ENCODE measurements at places on chromosomes 16 and 17.

DNA sequence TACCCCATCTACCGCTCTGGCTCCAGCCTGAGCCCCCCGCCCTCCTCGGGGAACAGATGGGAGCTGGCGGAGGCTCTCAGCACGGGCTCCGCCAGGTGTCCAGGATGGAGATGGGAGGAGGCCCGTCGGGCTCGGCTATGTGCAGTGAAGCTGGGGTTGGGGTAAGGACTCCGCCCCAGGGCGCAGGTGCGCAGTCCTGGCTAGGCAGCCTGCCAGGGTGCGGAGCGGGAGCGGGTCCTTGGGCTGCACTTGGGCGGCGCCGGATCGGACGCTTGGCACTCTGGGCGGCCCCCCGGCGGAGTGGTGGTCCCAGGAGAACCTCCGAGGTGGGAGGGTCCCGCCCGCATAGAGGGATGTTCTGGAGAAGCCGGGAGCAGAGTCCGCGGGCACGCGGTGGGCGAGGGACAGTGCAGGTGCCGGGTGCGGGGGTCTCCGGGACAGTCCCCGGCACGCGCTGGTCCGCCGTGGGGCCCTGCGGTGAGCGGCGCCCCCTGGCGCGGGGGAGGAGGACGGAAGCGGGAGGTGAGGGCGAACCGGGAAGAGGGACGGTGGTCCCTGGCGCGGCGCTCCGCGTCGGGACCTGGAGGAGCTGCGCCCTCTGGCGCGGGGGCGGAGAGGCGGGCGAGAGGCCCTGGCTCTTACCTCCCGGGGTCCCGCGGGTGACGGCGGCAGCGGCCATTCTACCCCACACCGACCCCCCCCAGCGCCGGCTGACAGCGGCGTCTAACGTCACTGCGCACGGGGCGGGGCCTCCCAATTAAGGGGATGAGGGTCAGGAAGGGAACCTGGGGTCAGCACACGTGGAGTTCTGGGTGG is at the start of gene CAMTA2:
TSS of gene CAMTA2 (minus strand) at position 725 of the 816 bp plus-strand sequence. CDS start 1,453 bp downstream, outside the sequence.
- peak; percentile 84 for DNase-seq

GRCh38 chr16:8127070-8127469 is 463.2 kb downstream of the TMEM114 start:
- no peak for DNase-seq

DNA sequence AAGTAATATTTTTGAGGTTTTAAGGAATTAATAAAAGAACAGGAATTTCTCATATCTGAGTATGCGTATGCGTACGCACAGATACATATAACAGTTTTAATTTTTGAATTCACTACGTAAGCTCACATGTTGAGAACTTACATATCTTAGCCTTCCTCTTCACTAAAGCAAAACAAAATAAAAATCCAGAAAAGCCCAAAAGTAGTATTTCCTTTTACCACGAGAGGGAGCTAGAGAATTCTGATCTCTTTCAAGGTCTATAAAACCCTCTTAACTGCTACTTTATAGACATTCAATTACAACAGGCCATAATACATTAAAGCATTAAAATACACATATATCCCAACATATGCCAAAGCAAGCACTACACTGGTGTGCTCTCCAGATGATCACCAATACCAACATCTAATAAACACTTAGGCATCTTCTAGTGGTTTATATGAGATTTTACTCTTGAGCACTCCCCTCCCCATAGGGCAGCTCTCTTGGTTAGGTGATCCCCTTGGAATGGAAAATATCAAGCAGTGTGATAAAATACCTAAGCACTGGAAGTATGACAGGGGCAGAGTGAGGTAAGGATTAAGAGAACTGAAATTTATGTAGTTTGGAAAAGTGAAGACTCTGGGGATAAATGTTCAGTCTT is 94.0 kb downstream of the SKAP1 start:
- DNase-seq: no peak

DNA sequence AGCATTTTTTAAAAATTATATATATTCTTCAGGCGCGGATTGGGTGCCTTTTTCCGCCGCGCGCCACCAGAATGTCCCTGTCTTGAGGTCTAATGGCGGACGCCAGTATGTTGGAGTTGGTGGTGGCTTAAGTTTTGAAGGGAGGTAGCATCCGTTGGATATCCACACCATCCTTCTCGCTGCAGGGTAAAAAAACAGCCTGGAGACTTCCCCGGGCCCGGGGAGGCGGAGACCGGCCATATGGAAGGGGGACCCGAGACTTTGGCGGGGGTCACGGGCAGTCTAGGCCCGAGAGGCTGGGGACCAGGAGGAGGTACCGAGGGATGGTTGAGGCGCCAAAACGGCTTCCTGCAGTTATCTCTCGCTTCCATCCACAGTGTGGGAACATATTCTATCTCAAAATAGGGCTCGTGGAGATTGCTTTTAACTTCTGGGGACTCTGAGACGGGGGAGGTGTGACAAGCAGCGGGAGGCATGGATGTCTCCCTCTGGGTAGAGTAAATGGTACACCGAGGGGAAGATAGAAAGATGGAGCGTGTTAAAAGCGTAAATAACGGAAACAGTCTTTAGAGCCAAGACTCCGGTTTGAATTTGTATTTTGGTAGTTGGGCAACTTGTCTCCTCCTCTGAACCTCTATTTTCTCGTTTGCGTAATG is at the start of gene SF3B3:
TSS of gene SF3B3 (plus strand) at position 74 of the 656 bp plus-strand sequence. CDS start 2,841 bp downstream, outside the sequence.
- DNase-seq: peak; percentile 57

DNA sequence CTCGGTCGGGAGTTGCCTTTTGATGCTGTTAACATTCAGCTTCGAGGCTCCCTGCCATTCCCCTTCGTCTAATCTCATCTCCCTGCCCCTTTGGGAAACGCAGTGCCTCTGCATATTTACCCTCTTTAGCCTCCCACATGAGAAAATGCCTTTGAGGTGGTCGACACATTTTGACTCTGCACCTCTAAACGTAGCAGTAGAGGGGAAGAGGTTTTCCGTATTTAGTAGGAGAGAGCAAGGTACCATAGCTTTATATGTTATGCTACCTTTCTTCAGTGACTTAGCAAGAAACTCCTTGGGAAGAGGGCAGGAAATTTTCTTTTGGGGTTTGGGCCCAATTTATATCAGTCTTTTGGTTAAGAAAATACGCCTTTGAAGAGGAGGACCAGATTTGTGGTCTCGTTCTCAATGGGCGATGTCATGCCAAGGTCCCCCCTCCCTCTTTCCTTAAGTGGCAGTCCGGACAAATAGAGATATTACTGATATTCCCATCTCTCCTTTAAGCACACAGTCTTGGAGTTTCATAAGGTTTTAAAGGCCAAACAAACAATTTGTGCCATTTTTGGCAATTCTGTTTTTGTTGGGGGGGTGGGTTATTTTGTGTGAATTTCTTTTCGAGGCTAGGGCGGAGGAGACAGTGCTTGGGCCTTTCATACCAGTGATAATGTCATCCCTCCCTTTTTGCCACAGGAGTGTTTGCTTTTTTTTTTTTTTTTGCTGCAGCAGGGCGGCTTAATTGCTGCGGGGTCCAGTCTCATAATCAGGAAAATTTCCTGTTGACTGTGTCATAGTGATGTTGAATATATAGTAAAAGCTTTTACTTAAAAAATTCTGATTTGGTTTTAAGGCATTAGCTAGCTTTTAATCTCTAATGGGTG is 1.5 kb downstream of the PAFAH1B1 start:
- DNase-seq: no peak

DNA sequence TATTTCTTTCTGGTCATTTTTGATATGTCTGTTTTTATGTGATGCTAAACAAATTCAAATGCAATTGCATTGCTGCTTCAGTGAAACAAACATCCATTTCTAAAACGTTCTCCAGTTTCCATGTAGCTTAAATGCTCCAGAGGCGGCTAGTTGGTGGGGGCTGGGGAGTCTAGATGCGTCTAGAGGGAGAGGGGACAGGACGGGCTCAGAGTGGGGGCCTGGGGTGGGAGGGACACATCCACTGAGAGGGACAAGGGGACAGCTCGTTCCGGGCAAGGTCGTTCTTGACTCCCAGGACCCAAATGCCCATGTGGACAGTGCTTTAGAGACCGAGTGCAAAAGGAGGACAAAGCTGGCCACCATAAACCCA is 102.3 kb downstream of the FOXL1 start:
- no peak for DNase-seq

DNA sequence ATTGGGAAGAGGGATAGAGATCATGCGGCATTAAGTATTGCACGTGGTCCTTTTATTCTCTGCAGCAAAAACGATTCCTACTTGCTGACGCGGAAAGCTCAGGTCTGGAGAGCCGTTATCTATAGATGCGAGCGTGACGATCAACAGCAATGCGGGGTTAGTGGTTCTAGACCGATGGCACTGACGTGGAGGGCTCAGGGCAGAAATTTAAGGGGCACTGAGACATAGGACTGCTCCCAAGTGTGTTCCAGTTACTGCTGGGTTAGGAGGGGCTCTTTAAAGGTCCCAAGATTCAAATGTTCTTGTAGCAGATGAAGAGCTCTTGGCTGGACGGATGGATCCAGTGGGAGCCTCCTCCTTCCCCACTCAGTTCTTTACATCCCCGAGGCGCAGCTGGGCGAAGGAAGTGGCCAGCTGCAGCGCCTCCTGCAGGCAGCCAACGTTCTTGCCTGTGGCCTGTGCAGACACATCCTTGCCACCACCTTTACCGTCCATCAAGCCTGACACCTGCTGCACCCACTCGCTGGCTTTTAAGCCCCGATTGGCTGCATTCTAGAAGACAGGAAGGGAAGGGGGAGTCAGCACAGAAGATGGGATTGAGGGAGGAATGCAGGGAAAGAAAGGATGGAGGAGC is 732 bp upstream of the EXOSC6 start:
- DNase-seq: no peak

- peak; percentile 29 for DNase-seq
Observed at GRCh38 chr17:46942441-46943217, 19.7 kb downstream of the GOSR2 start.
